KG1 (cell line): ENCODE measurements at places on chromosomes 3 and 15.

- DNase-seq, result no peak
Measured at GRCh38 chr3:45365060-45365459, 23.3 kb upstream of the LARS2 start.

- DNase-seq, result peak; percentile 2
Measured at GRCh38 chr3:160921020-160921635, 165.1 kb downstream of the PPM1L start.

- DNase-seq, result no peak
Measured at GRCh38 chr15:72353266-72353665, 22.5 kb downstream of the HEXA start.

DNA sequence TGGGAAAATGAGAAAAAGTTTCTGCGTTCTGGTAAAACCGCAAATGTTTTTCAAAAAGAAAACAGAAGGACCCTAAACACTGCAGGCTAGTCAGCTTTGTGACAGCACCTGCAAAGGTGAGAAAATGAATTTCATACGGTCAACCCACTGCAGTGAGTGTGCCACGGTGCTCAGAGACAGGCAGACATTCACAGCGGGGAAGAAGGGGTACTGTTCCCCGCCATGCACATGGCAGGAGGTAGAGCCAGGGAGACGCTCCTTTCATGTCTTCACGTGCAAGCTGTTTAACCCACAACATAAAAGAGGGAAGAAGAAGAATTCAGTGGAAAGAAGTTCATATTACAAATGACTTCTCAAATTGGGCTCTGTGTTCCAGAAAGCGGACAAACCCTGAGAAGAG, 109.5 kb downstream of the SEC22A start:
- no peak for DNase-seq

GRCh38 chr3:30124435-30125370, 481.7 kb upstream of the TGFBR2 start:
- DNase-seq, result no peak

DNA sequence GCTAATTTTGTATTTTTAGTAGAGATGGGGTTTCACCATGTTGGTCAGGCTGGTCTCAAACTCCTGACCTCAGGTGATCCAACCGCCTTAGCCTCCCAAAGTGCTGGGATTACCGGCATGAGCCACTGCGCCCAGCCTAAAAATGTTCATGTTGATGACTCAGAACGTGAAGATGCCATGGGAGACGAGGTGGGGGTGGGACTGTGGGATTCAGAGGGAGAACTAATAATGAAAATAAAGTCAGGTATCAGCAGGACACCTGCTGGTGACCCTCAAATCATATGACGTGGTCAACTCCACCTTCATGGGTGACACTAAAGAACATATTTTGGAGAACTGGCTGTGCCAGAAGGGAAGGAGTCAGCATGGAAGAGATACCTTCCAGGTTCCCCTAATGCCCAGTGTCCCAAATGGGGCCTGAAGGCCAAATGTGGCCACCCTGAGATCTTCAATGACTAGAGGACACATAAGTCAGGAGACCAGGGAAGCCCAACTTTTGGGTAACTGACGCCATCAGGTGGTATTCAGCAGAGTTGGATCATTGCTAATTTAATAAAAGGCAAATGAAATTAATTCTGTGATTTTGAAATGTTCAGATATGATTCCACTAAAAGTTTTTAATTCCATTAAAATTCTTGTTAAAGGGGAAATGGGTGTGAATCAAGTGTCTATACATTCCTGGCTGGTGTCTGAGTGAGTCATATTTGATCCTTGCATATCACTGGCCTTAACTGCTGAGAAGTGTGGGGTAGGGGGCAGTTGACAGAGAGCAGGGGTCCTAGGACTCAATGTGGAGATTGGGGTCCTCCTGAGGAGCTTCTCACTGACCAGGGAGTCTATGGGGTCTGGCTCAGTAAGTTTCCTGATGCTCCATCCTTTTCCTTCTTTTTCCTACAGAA, 88.6 kb upstream of the GSK3B start:
- no peak for DNase-seq

- DNase-seq, result no peak
Measured at GRCh38 chr15:79962178-79962577, 8.8 kb downstream of the BCL2A1 start.

DNA sequence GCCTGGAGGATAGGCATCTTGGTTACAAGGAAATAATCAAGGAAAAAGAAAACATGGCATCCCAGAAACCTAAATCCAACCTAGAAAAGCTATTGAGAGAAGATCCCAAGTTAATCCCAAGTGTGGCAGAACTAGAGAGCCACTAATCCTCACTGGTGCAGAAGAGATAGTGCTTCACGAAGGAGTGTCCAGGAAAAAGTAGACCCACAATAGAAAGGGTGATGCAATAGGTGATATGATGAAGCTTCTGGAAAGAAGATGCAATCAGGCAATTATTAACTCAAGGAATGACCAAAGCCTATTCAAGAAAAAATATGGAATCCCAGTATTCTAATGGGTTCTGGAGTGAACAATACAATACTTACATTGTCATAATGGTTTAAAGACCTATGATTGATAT, 95.2 kb downstream of the AQP9 start:
- no peak for DNase-seq

- no peak for DNase-seq
Measured at GRCh38 chr3:21715662-21716061, 35.3 kb downstream of the ZNF385D start.

- no peak for DNase-seq
Measured at GRCh38 chr3:89525609-89526008, 418.2 kb downstream of the EPHA3 start.

GRCh38 chr3:10510743-10511432, 5.5 kb upstream of the ATP2B2 start:
- DNase-seq, result no peak

- no peak for DNase-seq
Measured at GRCh38 chr15:98904544-98904943, 103.0 kb downstream of the PGPEP1L start.

GRCh38 chr3:148861277-148861869, 3.7 kb upstream of the CPA3 start:
- DNase-seq, result peak; percentile 25

GRCh38 chr3:20099060-20099459, 58.8 kb downstream of the KAT2B start:
- no peak for DNase-seq

- no peak for DNase-seq
Measured at GRCh38 chr15:25703726-25704125, 159.4 kb downstream of the ATP10A start.

- DNase-seq, result no peak
Measured at GRCh38 chr3:31196881-31197364, 302.5 kb upstream of the GADL1 start.

DNA sequence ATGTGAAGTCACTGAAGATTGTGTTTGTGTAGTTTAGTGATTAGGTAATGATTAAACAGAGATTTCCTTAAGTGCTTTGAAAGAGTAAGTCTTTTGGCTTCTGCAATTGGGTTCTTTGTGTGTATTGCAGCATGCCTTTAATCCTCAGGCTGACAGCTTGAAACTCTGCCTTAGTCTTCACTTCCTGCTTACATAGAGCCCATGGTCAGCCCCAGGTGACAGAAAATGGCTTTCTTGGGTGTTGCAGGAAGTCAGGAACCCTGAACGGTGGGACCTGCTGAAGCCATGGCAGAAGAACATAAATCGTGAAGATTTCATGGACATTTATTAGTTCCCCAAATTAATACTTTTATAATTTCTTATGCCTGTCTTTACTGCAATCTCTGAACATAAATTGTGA, 61.3 kb downstream of the KBTBD8 start:
- DNase-seq, result no peak

DNA sequence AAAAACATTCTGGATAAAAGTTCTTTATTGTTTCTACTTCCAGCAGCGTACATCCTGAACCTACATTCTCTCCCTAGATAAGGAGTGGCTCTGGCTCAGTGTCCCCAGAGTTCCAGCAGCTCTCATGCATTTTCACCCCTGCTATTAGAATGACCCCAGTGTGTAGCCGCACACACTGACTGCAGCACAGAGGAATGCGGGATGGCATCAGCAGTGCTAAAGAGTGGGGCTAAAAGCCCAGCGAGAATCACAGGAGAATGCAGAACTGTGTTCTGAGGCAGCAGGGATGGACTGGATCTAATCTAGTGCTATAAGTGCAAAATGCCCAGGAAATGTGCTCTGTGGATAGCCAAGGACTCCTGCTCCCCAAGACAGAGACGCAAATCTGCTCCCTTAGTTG, 66.4 kb upstream of the TJP1 start:
- DNase-seq, result no peak

DNA sequence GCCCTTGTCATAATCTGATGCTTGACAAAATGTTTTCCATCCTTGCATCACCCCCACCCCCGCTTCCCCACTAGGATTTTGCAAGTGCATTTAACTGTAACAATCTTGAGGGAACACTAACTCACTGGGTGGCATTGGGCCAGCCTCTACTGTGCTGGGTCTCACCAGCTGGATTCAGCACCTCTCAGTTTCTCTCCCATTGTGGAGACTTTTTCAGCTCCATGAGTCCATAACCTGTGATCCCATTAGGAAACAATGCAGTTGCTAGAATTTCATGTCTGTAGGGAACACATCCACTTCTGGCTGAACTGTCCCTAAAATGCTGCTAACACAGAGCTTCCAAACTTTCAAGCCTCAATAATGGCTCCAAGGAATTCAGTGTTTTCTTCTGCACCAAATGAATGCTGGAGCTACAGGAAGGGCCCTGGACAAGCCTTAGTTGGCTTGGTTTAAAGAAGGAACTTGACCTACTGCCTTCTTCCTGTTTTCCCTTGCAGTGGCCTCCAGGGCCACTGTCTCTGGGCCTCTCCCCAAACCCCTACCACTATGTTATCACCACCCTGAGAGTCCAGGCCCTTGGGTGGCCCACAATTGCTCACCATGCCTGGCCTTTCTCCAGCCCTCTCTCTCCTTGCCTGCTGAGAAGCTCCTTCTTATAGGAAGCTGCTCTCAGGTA, 15.6 kb downstream of the CYP19A1 start:
- no peak for DNase-seq

DNA sequence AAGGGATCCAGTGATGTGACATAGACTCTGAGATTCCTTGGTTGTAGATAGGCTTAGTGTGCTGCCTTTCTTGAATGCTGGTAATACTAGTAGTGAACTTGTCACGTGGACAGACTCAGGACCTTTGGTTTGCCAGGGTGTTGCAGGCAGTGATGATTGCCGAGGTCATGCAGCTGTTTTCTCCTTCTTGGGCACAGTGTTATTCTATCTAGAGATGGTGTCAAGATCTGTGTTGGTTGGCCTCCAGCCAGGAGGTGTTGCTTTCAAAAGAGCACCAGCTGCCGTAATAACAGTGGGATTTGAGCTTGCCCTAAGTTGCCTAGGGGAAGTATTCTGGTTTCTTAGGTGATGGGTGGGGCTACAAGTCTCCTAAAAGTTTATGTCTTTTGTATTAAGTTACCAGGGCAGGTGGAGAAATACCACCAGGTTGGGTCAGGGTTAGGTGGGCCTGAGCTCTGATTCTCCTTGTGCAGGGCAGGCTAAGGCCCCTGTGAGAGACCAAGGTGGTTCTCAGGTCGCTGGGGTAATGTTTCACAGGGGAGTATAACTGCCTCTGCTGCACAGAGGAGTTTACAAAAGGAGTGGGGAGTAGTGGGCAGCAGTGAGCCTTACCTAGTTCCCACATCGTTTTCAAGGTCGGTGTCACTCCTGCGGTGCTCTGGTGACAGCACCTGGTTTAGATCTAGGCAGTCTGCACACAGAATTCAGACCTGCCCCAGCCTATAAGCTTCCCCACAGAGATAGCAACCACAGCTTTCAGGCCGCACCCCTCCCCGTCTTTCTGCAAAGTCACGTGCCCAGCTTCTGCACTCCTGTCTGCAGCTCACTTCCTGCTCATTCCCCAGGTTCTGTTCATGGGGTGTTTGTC, 350.3 kb downstream of the DOCK3 start:
- no peak for DNase-seq

DNA sequence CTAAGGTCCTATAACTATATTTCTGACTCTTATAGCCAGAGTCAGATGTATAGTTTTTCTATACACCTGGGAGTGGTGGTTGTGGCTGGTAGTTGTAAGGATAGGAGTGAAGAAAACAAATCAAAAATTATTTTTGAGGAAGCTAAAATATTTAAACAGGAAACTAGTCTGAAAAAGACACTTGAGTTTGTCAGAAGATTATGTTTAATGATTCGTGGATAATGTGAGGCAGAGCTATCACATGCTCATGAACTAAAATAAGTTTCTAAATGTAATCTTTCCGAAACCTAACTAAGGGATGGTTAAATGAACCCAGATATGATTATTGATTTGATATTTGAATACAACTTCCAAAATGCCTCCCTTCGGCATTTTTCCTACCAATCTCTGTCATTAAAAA, 30.4 kb downstream of the GABRR3 start:
- no peak for DNase-seq

DNA sequence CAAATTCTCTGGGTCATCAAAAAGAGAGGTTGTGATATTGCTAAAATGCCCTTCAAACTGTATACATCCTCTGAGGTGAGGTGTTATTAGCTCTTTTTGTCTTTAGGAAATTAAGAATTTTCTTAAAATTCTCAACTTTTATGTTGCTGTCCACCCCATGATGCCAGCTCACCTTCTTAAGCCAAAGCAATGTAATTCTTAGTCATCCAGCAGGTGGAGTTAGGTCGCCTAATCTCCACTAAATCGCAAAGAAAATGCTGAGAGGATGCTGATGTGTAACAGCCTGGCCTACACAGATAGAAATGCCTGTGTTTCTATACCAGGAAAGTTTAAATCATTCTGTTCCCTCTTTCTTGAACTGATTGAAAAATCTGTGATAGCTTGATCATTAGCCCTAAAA, 770.2 kb upstream of the ALCAM start:
- no peak for DNase-seq

GRCh38 chr15:100249096-100249815, 92.5 kb downstream of the ADAMTS17 start:
- DNase-seq, result no peak

- DNase-seq, result no peak
Measured at GRCh38 chr15:90873998-90874605, 5.7 kb downstream of the FURIN start.

GRCh38 chr3:154955907-154956533, 124.1 kb upstream of the MME start:
- no peak for DNase-seq
